ENCODE measurements at places on chromosomes 6 and 20.

DNA sequence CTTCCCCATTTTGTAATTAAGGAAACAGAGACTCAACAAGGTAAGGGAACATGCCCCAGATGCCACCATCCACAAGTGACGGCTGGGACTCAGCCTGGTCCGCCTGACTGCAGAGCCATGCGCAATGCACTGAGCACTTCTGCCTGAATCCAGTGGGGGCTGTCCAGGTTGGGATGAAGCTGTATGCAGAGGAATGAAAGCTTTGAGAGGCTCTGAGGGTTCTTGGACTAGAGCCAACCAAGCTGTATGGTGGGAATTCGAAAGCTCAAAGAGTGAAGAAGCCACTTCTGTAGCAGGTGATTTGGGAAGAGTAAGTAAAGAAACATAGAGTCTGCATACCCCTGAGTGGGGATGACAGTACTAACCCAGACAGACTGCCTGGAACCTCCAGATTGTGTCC lies 127.6 kb upstream of the AKAP12 start:
- peak; percentile 82 for DNase-seq

- DNase-seq = no peak
Observed at GRCh38 chr6:23989885-23990533, 136.0 kb upstream of the NRSN1 start.

- DNase-seq = no peak
Observed at GRCh38 chr20:62590309-62591121, 51.8 kb upstream of the SLCO4A1 start.

- DNase-seq = no peak
Observed at GRCh38 chr6:166718516-166718915, 91.5 kb upstream of the RPS6KA2 start.

- DNase-seq = no peak
Observed at GRCh38 chr6:36873612-36874442, 776 bp downstream of the PPIL1 start.

DNA sequence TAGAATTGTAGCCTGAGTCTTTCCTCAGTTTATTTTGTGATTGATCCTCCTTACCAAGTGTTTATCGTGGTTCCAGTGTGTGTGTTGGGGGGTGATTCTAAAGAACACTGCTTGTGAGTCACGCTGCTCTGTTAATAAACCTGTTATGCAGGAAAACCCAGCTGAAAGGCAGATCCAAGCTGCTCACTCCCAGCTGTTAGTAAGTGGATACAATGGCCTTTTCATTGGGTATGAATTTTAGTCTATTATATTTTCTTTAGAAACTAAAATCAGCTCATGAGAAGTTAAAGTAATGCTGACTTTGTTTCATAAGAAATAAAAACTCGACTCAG lies 12.2 kb upstream of the DSTN start:
- DNase-seq = no peak

DNA sequence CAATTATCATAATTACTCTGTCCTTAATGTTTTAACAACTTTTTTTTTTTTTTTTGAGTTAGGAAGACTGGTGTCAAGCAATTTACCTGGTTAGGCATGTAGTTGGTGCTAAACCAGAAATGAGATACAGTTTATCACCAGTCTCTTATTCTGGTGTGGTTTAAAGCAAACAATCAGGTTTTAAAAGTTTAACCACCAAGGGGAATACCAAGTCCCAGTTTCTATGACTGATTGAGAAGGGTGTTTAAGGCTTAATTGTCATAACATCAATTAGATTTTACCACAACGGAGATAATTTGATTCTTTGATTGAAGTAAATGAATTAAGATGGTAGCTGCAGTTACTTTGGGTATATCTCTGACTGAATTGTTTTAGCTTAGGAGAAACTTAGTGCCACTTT lies 197.8 kb downstream of the TFAP2B start:
- DNase-seq = no peak

GRCh38 chr6:111828809-111829208 lies 44.4 kb downstream of the FYN start:
- DNase-seq = no peak

GRCh38 chr20:5990946-5991345 lies 40.5 kb downstream of the MCM8 start:
- DNase-seq = no peak

- no peak for DNase-seq
Observed at GRCh38 chr6:46011188-46012085, 4.2 kb downstream of the CLIC5 start.

DNA sequence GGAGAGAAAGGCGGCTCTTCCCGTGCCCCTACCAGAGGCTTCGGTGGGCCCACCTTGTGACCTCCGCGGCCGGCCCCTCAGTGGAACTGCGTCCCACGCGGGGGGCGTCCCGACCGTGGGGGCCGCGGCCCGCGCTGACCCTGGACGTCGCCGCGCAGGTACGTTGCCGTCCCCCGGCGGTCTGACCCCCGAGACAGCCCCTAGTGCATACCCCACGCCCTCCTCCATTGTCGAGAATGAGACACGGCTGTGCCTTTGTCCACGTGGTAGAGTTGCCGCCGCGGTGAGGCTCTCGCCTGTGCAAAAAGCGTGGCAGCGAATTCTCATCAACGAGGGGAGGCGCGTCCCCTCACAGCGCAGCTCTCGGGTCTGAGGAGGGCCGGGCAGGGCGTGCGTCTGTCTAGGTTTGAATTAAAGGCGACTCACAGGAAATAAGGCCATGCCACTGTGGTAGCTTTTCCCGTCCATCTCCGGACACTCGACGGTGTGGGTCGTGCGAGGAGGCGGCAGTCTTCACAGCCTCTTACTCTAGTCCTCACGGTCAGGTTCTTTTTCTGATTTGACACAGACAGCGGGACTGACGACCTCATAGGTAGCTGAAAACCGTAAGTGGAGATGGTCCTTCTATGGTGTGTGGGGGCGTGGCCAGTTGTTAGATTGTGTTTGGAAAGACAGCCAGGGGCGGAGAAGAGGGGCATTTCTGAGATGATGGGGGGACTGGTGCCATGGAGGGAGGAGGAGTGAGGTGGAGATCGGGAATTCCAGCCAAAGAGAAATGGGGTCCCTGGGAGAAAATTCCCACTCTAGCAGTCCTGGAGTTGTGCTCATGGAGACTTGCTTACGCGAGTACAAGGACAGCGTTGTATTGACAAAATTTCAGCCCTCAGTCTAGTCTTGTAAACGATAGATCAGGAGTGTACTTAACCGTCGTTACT lies 580 bp downstream of the NXT1 start:
- DNase-seq = no peak

- no peak for DNase-seq
Observed at GRCh38 chr6:12886961-12887775, 170.6 kb downstream of the PHACTR1 start.

GRCh38 chr20:51700809-51701285 lies 67.3 kb downstream of the ATP9A start:
- peak; percentile 66 for DNase-seq
